ENCODE measurements at places on chromosomes 3 and 15.
A peak's percentile ranks its signal among the peaks of the same experiment; 100 is the strongest.

DNA sequence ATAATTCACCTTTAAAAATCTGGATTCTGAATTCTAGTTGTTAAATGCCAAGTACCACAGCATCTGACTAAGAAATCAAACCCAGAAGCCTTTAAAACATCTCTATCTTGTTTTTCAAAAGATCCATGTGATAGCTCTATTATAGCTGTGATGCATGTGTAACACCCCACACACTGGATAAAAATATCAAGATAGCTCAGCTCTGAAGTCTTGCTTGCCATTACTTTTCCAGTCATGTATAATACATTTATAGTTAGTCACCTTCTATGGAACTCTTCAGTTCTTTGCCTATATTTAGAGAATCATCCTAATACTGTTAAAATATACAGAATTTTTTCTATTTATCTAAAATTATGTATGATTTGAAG, 11.6 kb downstream of the ARPP19 start:
- no peak for DNase-seq

- no peak for DNase-seq
Observed at GRCh38 chr3:142275856-142276255, 50.5 kb upstream of the GK5 start.

- no peak for DNase-seq
Observed at GRCh38 chr3:98246142-98246541, 17.9 kb upstream of the OR5H6 start.

- no peak for DNase-seq
Observed at GRCh38 chr15:58293622-58294550, 137.9 kb upstream of the LIPC start.

- DNase-seq: peak; percentile 75
Observed at GRCh38 chr15:51759557-51760070, 8.2 kb downstream of the TMOD2 start.

- peak; percentile 51 for DNase-seq
Observed at GRCh38 chr15:95368191-95368590, 962.3 kb upstream of the NR2F2 start.

DNA sequence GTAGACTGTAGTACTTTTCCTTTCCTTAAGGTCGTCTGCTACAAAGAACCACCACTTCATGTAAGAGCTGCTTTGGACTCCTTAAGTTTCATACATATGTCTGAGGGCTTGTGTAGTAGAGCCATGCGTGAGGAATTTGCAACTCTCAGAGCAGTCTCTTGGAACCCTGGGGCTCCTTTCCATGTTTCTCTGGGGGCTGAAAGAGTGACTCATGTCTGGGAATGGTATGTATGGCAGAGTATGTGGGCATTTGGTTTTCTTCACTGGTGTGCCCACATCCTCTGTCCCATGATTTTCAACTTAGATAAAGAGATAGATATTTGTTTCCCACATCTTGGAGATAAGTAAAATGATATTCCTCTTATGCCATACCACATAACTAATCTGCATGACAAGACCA, 20.6 kb upstream of the RBM5 start:
- DNase-seq: no peak

GRCh38 chr3:128497305-128498126, 4.5 kb upstream of the GATA2 start:
- peak; percentile 90 for DNase-seq

DNA sequence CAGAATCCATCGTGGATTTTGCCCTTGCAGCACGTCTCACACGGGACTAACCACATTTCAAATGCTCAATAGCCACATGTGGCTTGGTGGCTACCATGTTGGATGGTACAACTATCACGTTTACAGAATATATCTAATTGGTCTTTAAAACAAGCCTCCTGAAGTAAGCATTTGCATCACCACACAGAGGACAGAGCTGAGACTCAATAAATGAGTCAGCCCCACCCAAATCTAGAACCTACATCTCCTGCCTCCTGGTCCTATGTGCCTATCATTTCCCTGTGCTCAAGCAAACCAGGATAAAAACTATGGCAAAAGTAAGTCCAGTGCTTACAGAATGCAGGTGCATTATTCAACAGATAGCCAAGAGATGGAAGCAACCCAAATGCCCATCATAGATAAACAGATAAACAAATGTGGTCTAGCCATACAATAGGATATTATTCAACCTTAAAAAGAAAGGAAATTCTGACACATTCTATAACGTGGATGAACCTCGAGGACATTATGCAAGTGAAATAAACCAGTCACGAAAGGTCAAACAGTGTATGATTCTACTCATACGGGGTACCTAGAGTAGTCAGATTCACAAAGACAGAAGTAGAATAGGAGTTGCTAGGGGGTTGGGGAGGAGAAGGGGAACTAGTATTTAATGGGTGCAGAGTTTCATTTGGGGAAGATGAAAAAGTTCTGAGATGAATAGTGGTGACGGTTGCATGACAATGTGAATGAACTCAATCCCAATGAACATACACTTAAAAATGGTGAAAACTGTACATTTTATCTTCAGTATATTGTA, 43.9 kb downstream of the SRGAP3 start:
- DNase-seq: no peak

DNA sequence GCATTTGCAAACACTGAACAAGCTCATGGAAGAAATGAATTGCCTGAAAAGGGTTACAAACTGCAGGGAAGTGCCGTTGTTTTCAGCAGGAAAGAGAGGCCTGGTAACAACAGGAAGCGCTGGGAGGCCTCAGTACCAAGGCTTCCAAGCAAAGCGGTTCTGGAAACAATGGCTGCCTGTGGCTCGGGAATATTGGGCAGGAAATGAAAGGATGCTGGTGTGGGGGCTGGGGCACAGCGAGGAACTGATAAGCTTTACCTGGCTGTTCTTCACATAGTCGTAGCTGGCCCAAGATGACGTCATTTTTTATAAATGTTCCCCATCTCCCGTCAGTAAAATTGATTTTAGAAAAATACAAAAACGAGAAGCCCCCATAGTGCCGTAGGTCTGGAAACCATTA, 55.9 kb downstream of the ARHGAP31 start:
- DNase-seq: peak; percentile 45

DNA sequence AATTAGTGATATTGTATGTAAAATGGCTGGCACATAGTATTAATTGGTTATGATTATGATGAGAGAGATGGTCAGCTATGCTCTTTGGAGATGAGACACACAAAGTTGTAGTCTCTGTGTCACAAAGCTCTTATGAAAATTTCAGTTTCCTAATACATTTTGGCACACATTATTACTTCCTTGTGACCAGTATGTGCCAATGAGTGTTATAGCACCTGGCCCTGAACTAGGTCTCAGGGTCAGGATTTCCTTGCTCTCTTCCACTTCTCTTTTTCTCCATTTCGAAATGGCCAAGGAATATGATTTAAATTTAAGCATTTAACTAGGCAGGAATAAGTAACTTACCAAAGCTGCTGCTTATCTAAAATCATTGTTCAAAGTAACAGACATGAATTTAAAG, 28.0 kb downstream of the TIPARP start:
- no peak for DNase-seq

DNA sequence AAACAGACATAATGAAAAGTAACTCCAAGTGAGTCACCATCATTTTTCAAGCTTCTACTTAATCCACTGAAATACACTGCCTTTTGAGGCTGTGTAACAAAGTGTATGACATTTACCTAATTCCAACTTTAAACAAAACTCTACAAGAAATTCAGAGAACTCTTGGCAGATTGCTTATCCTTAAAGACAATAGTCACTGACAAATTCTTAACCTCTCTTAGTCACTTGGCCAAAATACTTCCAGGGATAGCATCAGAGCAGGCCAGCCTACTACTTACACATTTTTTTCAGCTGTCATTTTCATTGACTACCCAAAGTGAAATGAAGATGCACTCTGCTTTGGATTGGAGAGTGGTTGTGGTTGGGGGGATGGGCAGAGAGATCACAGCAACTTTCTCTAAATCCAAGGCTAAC, 3.6 kb downstream of the WWTR1 start:
- DNase-seq: no peak

DNA sequence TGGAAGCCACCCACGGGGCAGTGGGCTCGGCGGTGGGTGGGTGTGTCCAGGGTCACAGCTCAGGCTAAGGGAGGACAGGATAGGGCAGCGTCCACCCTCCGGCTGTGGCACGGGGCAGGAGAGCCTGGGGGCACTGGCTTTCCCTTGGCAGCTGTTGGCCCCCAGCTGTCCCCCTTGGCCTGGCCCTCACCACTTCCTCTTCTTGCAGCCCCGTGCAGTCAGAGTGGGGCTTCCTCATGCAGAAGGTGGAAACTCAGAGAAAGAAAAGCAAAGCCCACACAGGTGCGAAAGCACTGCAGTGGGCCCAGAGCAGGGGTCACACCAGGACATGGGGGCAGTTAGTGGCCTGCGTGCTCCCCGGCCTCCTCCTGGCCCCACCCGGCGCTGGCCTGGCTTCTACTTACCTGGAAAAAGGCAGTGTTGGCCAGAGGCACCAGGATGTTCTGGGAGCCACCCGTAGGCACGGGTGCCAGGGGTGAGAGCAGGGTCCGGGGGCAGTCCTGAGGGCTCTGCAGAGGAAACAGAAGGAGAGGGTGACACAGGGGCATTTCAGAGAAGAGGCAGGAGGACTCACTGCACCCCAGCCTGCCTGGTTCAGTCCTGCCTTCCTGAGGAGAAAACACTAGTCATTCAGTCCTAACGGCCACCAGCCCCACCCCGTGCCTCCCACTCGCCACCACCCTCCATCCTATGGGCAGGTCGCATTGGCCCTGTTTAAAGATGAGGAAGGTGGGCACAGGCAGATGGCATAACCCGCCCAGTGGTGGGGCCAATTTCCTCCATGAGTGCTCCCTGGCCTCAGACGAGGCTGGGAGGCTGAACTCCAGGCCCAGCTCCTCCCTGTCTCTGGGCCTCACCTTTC, 28.3 kb downstream of the PLXND1 start:
- peak; percentile 61 for DNase-seq

GRCh38 chr3:168436245-168436724, 340.6 kb upstream of the GOLIM4 start:
- no peak for DNase-seq

- DNase-seq: no peak
Observed at GRCh38 chr15:47669221-47669620, 48.1 kb upstream of the SEMA6D start.

- DNase-seq: no peak
Observed at GRCh38 chr3:33541918-33542317, 101.7 kb upstream of the UBP1 start.

DNA sequence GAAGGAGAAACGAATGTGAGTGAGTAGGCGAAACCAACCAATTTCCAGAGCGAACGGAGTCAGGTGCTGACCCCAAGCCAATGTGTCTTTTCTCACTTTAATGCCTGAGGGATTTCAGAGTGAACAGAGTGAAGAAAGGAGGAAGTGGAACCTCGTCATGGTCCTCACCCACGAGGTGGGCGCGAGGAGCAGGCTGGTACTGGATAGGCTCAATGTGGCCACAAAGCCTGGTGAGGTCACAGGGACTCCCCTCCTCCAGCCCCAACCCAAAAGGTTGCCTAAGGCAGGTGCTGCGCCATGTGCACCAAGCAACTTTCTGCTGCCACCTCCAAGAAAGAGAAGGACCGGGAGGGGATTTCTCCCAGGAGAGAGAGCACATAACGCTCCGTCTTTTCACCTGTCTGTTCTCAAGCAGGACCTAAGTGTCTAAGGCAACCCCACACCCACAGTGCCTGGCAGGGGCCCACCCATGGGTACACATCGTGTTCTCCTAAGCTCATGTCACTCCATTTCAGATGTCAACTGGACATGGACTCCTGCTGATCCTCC, 3.8 kb downstream of the NRROS start:
- no peak for DNase-seq

- DNase-seq: no peak
Observed at GRCh38 chr15:41564286-41564959, 5.4 kb downstream of the TYRO3 start.

GRCh38 chr3:51799879-51800749, 21.1 kb upstream of the IQCF6 start:
- no peak for DNase-seq

DNA sequence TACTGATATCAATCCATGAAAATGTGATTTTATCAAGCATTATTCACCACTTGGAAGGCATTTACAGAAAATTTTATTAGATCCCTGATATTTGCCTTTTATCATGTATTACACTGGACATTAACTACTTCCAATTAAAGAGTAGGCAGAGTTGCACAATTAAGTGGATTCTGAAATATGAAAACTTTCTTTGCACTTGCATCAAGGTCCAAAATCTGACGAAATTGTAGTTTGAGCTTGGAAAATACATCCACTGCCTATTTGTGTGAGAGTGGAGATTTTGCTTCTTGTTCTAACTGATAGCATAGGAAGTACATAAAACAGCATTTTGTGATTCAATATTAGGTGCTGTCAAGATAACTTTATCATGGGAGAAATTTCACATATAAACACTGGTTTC, 49.6 kb upstream of the SLC12A8 start:
- DNase-seq: no peak

GRCh38 chr15:63699101-63699785, 102.1 kb downstream of the FBXL22 start:
- no peak for DNase-seq

DNA sequence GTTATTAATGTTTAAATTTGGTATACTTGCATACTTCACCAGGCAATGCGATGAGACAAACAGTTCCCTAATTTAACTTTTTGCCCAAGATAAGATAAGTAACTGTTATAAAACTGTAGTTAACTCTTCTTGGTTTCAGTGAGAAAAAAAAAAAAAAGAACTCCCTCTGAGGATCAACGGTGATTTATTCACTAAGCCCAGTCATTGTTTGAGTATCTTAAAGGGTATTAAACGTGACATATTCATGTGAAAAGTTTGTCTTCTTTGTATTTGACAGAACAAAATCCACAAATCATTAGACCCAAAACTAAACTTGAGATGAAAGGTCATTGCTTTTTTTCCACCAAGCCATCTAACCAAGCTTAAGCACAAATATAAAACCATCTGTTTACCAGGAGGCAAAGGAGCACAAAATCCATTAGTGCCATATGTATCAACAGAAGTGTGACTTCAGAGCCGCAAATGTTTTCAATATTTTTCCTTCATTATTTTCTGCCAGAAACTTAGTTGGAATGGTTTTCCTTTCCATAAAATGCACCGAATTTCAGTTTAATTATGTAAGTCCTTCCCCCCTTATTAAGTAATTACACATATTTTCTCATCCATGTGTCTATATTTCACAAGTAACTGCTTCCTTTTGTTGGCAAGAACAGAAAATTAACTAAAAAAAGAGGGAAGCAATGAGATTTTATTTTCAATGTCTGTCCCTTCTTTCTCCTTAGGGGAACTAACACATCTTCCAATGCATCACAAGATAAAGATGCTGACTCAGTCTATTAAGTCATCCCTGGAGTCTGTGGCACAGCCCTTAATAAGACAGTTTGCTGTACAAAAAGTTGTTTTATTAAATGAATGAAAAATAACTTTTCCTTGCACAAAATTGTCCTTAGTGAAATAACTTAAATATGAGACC, 92.2 kb upstream of the RAP2B start:
- DNase-seq: no peak

GRCh38 chr3:52498137-52499054, 3.3 kb downstream of the STAB1 start:
- peak; percentile 71 for DNase-seq
